ENCODE measurements at places on chromosomes 11 and 22.

- peak; percentile 95 for DNase-seq
Measured at GRCh38 chr11:120306519-120307242, 18.4 kb upstream of the TLCD5 start.

DNA sequence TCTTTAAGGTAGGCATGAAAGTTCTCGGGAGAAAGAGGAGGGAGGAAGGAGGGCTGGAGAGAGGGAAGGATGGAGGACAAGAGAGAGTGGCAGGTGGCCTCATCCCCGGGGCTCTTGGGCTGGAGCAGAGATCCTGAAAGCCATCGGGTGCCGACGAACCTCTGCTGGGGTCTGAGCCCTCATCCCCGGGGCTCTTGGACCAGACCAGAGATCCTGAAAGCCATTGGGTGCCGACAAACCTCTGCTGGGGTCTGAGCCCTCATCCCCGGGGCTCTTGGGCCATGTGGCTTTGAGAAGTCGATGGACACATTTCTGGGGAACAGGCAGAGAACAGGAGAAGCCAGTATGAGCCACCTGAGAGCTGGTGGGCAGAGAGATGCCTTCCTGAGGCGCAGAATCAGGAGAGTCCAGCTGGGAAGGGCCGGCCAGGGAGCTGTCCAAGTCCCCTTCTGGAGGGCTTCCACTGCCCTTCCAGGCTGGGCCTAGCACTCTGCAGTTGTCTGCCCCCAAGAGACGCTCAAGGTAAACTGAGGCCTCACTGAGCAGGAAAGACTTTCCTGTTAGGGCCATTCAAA lies 1398.1 kb downstream of the BRD1 start:
- no peak for DNase-seq

DNA sequence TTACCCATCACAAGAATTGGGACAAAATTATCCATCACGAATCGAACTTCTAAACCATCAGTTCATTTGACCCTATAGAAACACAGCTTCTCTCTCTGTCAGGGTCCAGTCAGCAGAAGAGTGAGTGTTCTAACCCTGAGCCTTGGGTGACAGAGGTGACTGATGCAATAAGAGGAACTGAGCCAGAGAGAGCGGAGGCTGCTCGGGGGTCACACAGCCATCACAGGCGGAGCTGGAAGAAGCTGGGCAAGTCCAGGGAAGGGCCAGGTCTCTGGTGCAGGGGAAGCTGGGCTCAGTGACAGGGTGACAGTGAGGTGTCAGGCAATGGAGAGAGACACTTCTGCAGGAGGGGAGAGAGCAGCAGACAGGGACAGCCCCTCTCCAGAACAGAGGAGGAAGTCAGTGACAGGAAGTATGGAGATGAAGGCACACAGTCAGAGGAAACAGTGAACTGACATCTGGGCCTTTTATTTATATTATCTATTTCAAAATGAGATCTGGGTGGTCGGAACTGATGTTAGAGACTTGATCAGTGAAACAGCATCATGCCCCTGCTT lies 184.0 kb upstream of the TBCEL start:
- DNase-seq: no peak

GRCh38 chr11:70574725-70575347 lies 176.5 kb downstream of the CTTN start:
- no peak for DNase-seq

- no peak for DNase-seq
Measured at GRCh38 chr11:64670975-64671374, 52.0 kb downstream of the NRXN2 start.

GRCh38 chr22:20291604-20292063 lies 23.5 kb upstream of the RTN4R start:
- DNase-seq: no peak

- peak; percentile 68 for DNase-seq
Measured at GRCh38 chr11:95154514-95154913, 64.9 kb downstream of the ENDOD1 start.

- DNase-seq: no peak
Measured at GRCh38 chr11:115345361-115345760, 158.9 kb downstream of the CADM1 start.

DNA sequence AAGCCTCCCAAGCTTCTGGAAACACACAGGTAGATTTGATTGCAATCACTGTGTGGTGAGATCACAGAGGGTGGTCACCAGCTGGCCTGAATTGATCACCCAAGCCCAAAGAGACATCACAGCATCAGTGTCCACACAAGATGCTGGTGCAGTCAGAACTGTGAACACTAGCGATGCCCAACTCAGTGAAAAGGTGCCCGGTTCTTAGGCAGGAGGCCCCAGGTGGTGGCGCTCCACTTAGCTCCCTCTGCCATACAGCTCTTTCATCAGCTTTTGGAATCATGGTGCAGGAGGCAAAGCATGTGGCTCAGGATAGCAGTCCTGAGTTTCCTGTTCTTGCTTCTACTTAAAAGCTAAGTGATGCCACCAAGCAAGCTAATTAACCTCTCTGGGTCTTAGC lies 11.1 kb downstream of the DGCR2 start:
- no peak for DNase-seq

DNA sequence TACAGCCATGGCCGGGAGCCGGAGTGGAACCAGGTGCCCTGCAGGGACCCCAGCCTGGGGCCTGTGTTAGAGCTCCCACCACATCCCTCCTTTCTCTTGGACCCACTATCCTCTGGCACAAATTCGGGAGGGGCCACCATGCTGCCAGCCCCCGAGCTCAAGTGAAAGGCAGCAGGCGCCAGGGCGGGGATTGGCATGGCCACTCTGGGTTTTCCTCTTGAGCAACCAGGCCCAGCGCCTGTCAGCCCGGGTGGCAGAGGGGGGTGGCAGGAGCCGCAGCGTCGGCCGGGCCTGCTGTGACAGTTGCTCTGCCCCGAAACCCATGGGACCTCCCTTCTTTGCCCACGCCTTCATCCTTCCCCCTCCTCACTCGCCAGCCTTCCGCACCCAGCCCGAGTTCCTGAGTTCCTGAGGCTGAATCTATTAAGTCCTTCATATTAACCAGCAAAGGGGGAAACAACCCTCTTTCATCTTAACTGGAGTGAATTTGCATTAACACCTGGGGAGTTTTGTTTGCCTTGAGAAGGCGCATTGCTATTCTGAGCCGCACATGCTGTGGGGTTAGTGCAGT lies 16.8 kb upstream of the CABP7 start:
- no peak for DNase-seq

DNA sequence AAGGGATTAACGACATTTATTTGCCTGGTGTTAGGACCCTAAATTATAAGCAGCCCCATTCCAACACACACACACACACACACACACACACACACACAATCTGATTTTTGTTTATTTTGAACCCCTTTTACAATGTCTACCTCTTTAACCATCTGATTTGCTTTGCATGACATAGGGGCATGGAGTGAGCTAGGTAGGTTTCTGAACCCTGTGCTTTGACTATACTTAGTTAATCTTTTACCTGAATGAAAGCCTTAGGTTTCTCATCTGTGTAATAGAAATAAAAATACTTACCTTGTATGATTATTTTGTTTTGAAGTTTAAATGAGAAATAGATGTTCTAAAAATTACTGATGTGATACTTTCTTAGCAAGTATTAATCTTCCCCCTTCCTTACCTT lies 94.7 kb upstream of the FOLH1 start:
- no peak for DNase-seq

- no peak for DNase-seq
Measured at GRCh38 chr11:68013611-68014156, 3.6 kb downstream of the ALDH3B1 start.

DNA sequence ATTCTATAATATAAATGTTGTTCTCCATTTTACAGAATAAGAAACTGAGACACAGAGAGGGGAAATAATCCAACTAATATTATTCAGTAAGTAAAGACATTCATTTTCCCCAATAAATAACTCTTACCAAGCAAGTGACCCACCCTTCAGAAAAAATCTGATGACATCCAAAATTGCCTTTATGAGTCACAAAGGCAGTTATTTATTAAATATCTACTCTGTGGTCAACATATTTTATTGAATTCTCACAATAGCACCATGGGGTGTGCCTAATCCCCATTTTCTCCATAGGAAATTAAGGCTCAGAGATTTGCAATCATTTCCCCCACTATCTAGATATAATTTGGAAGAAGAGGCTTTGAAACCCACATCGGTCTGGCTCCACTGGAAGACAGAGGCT lies 161.5 kb upstream of the ISX start:
- no peak for DNase-seq

DNA sequence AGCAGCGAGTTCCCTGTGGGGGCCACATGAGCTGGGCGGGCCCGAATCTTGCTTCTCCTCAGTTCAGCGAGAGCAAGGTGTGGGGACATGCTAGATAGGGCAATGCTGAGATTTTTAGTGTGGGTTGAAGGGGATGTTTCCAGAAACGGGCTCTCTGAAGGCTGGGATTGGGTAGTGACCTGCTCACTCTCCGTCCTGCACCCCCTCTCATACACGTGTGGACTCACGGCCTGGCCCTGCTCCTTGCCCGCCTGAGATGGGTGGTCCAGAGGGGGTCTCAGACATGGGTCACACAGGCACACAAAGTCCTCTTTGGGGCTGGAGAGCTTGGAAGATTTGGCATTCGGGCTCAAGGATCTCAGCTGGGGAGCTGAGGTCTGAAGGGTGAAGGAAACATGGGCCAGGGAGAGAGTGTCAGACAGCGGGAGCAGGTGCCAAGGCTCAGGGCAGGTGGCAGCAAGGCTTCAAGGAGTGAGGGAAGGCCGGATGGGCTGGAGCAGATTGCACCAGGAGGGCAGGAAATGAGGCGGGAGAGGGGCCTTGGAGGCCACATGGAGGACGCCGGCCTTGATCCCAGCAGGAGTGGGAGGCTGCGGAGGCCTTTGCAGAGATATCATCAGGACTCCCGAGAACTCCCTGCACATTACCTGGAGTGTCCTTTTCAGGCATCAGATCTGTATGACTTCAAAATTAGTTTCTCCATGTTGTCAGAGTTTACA lies 74.1 kb downstream of the PARVB start:
- DNase-seq: no peak

DNA sequence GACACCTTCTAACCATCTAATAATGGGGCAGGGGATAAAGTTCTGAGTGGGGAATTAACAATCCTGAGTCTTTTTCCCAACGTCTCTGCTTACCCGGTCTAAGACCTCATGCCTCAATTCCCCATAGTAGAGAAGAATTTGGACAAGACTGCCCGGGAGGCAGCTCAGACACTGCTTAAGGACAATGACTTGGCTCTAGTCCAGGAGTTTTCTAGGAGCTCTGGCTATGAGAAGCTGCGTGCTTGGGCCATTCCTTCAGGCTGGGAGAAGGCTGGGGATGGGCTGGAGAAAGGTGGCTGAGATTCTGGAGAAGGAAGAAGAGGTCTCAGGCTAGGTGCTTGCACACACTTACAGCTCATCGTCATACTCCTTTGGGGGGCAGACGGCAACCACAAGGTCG lies 19.8 kb upstream of the ABCC8 start:
- DNase-seq: peak; percentile 79

GRCh38 chr22:43625242-43625641 lies 186.9 kb downstream of the EFCAB6 start:
- DNase-seq: no peak

- no peak for DNase-seq
Measured at GRCh38 chr22:28936200-28936599, 52.8 kb downstream of the ZNRF3 start.

GRCh38 chr11:119845756-119846155 lies 116.8 kb upstream of the NECTIN1 start:
- no peak for DNase-seq

- DNase-seq: no peak
Measured at GRCh38 chr11:432501-433100, 9.2 kb downstream of the ANO9 start.

DNA sequence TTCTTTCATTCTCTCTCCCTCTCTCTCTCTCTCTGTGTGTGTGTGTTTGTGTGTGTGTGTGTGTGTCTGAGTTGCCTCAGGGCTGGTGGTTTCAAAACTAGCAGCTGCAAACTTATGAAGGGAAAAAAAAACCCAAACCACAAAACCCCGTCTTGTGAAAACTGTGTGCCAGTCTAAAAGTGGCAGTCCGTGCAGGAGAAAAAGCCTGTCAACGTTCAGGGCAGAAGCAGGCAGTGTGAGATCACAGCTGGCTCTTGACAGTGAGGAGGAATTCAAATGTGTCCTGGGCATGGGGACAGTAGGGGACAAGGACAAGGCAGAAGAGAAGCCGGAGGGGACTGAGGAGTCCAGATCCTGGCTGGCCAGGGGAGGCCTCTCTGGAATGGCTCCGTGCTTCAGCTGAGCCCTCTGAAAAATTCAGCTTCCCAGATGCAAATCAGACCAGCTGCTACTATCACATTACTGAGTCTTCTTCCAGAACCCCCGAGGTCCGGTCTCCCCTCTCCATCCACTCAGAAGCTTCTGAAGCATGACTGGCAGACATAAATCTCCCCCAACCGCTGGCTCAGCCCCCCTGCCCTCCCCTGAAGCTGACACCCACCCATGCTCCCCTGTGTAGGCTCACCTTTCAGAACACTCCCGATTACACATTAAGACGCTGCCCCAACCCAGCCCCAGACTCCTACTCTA lies 31.9 kb downstream of the FLI1 start:
- DNase-seq: peak; percentile 68

GRCh38 chr11:24509114-24509513 lies 12.3 kb downstream of the LUZP2 start:
- DNase-seq: peak; percentile 32

DNA sequence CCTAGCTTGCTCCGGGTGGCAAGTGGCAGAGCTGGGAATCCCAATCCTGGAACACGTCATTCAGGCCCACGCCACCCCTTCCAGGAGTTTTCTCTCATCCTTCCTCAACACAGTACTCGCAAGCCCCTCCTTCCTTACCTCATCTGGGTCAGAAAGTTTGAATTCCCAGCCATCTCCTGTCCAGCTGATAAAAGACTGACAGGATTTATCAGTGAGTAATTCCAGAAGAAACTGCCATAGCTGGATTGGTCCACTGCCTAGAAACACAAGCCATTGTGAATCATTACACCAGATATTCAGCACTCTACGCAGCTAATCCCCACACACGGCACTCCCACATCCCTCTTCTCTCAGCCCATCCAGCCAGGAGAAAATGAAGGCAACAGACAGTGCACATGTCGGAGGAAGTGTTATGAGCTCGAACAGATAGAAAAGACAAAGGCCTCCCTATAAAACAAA lies 124.0 kb downstream of the ETS1 start:
- DNase-seq: peak; percentile 93

DNA sequence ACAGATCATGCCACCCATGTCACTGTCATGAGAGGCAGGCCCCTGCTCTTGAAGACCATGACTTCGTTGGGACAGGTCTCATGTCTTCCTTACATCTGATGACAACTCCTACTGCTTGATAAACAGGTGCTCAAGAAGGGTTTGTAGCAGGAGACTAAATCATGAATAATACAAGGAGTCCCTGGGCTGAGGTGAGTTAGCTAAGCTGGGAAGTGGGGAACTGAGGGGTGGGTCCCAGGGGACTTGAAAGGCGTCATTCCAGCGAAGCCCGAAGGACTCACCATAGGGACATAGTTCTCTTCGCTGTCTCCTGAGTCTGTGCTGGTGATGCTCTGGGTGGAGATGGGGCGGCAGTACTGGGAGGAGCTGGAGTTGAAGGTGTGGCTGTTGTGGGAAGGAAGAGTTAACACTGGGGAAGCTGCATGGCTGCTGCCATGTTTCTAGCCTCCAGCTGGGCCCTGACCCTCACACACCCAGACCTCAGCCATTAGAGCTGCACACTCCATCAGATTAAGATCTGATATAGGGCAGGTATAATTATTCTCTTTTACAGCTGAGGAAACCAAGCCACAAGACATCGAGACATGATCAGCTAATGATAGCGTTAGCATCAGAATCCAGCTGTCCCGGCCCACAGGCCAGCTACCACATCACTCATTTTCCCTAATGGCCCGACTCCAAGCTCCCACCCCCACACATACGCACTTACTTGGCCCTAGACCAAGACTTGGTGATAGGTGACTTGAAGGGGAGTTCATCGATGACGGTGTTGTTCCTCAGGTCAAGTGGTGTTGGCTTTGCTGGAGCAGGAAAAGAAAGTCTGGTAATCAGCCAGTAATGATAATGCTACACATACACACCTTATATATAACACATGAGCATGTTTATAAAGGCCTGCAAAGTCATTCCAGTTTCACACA lies 32.9 kb downstream of the USP35 start:
- DNase-seq: no peak
